NCI-H1092 (cell line): ENCODE measurements at places on chromosomes 12 and 14.

GRCh38 chr14:95464514-95464913, 51.9 kb downstream of the SYNE3 start:
- DNase-seq, result no peak

DNA sequence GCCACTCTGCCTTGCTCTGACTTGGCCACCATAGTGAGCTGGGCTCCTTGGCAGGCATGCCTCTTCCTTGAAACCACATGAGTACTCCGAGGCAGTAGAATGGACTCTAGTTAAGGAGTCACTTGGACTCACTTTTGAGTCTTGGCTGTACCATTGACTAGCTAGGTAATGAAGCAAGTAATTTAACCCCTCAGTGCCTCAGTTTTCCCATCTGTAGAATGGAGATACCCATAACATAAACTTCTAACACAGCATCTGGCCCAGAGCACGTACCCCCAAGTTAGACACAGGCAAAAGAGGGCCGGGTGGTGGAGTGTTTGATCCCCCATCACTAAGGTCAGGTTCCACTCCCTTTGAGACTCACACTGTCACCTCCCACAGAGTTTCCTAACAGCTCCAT, 8.3 kb downstream of the KRT77 start:
- DNase-seq, result no peak

- no peak for DNase-seq
Observed at GRCh38 chr12:125944446-125944845, 879.2 kb downstream of the AACS start.

DNA sequence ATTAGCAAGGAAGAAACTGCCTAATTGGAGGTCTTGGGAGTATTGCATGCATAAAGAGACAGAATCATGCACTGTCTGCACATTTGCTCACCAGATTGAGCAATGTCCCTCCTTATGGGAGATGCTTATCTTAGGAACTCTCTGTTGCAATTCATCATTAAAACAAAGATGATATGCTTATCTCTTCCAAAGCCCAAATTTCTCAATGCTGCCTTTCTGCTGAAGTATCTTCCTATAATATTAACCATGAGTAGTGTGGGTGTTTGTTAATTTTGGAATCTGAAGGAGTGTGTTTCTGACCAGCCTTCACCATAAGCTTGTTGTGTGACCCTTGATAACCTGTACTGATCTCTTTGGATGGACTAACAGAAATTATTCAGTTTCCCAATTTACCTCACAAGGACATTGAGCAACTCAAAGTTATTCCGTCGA, 1257.6 kb upstream of the FLRT2 start:
- no peak for DNase-seq

DNA sequence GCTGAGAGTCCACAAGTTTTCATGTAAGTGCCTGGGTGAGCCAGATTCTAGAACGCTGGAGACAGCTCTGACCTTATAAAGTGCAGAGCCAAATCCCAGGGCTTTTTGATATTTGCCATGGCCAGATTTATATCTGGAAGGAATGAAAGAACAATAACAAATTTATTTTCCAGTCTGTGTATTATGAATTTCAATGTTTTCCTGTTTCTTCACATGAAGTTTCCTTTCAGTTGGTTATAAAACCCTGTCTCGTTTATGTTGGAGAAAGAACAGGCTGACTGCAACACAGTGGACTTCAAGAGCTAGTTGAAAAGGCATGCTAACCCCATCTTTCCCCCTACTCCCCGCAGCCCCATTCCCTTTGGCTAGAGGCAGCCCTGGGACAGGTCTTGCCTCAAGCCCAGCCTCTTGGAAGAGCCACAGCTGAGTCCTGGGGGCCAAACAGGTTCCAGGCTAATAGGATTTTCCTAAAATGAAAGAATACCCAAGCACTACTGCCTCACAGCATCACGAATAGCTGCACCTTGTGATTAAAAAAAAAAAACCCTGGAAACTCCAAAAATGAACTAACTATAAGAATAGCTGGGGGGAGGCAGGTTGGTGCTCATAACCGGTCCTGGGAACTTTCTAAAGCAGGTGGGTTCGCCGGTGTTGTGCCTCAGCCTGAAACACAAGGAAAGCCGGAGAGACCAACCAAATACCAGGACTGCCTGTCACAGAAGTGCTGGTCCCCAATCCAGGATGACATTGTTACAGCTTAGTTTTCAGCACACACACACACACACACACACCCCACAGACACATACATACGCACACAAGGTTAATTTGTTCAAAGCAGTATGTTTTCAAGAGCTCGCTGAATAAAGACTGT, 1.5 kb downstream of the FBLN5 start:
- DNase-seq, result no peak

DNA sequence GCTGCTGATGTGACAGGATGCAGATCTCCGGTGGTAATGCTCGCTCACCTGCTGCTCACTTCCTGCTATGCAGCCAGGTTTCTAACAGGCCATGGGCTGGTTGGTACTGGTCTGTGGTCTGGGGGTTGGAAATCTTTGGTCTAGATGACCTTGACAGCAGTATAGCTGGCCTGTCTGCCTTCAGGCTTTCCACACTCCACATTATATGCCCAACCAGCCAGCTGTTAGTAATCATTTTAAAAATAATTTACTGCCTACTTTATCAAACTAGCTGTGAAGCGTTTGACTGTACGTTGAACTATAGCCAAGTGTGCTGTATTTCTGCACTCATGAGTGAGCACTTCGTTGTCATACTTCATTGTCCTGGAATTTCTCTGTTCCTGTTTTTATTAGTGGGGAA, 424.0 kb upstream of the GARIN6 start:
- no peak for DNase-seq

- peak; percentile 86 for DNase-seq
Observed at GRCh38 chr12:14384783-14385638, 19.5 kb downstream of the ATF7IP start.
